Stimulated activated CD4-positive, alpha-beta T cell treated with anti-CD3 and anti-CD28 coated beads, Interleukin-1b, Interleukin-23, amount 100 ng/mL, for 24 hours (primary cell): ENCODE measurements at places on chromosomes 1 and 21.

GRCh38 chr1:106268070-106268469, 788.4 kb upstream of the PRMT6 start:
- no peak for DNase-seq

DNA sequence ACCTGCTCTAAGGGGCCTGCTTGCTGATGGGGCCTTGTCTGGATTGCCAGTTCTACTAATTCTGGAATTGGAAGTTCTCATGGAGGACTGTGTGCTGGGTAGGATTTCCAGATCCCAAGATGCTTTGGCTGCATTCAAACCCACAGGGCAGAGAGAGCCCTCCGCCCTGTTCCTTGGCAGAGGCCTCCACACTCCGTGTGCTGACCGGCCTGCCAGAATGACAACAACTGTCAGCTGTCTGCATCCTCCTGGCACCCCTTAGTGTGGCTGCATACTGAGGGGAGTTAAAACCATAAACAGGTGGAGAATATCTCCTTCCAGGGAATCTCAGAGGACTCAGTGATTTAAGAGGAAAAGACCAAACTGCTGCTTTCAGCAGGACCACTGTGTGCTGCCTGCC, 60.7 kb downstream of the ADARB1 start:
- DNase-seq: no peak

DNA sequence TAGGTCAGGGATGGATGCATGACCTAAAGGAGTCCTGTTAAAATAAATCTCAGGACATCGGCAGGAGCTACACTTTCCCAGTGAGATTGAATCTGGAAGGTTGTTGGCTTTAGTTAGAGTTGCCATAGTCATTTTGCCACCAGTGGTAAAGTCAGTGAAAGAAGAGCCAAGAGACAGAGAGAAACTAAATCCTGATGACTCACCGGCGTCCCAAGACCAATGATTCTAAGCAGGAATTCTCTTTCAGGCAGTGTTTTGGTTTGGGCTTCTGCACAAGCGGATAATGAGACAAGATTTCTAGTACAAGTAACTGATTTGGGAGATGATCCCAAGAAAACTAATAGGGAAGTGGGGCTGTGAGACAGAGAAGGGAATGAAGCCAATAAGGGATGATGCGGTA, 88.8 kb upstream of the ETS2 start:
- no peak for DNase-seq

GRCh38 chr21:43342301-43342881, 84.5 kb downstream of the SIK1 start:
- no peak for DNase-seq

DNA sequence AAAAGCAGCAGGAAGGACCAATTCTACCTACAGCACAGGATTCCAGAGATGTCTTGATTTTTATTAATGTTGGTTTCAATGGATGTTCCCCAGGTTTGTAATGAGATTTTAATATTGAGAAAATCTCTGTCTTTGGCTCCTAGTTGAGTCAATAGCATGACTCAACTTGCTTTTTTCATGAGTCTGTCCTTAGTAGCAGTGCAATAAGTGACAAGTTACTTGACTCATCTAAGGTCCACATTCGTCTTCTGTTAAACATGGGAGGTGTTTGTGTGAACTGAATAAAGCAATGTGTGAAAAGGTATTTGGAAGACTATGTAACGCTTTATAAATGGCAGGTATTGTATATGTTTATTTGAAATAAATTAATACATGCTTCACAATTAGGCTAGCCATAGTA, 645.0 kb upstream of the PTBP2 start:
- no peak for DNase-seq

DNA sequence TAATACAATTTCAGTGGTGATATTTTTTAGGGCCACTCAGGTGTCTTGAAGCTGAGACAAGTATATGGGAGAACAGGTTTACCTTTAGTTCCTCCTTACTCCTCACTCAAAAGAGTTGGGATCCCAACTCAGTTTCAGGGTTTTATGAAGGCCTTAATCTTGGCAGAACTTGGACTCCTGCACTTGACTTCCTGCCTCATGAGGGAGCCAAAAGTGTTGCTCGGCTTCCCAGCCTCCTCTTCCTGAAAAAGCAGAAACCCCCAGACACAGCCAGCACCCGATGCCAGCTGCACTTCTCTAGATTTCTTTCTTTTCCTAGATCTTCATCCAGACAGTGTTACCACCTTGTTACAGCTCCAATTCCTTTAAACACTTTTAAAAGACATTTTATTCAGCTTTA, 70.8 kb upstream of the TMPRSS2 start:
- DNase-seq: no peak

DNA sequence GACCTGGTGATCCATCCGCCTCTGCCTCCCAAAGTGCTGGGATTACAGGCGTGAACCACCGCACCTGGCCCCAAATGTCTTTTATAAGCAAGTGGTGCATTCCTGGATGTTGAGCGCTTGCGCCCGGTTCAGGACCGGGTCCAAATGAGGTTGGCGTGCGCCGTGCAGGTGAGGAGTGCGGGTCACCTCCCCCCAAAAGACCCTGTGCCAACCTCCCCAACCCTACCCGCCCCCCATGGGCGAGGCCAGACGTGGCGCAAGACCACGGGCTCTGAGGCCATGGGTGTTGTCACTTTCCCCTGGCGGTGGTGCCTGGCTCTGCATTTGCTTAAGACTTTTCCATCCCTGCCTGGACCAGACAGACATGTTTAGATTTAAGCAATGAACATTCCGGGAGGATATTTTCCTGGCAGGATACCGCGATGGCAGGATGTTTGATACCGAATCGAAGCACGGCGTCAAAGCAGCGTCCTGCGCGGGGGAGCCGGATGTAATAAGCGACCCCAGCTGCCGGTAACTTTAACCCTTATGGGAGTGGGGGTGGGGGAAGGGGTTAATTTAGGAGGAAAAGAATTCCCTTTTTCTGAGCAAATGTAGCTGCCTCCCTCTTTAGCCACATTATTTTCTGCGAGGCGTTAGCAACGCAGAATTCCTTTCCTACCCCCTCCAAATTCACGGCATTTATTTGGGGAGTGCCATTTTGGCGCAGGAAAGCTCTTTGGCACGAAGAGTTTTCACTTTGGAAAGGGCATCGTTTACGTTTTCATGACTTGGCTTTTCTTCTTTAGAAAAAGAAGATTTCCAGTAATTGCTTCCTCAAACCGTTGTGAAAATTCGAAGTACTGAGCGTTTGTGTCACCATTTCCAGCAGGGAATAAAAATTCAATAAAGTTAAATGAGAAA, 27.8 kb upstream of the RNF187 start:
- DNase-seq: peak; percentile 39

DNA sequence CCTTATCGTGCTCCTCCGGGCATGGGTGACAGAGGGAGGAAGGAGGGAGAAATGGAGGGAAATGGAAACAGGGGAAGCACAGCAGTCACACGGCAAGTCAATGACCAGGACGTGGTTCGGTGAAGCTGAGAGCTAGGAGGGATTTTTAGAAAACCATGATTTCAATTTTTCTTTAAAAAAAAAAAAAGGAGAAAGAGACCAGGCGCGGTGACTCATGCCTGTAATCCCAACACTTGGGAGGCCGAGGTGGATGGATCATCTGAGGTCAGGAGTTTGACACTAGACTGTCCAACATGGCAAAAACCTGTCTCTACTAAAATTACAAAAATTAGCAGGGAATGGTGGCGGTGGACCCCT, 776 bp upstream of the TNFRSF9 start:
- DNase-seq: no peak
